ENCODE measurements at places on chromosomes 13 and 19.

DNA sequence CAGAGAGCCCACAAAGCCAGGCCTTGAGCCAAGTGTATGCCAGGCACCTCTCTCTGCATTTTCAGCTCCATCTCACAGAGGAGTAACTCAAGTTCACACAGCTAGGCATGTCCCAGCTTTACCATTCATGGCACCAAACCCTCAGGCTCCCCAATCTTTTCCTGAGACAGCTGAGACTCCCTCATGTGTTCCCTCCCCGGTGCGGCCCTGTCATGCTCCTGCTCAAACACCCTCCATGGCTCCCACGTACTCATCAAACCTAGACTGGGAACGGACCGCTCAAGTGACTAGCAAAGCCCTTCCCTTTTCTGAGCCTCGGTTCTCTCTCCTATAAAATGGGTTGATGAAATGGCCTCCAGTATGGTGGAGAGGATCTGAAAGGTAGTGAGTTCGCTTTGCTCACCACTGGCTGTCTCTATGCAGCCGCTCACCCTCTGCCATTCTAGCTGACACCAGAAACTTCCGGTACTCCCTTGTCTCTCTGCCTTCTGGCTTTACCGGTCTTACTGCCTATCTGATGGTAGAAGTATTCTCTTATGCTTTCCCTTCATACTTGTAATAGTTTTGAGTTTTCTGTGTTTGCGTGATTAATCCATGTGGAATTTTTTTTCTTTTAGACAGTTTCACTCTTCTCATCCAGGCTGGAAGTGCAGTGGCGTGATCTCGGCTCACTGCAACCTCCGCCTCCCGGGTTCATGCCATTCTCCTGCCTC, 7.8 kb upstream of the SLC44A2 start:
- DNase-seq = no peak

- DNase-seq = no peak
Observed at GRCh38 chr13:22789027-22789593, 391.7 kb upstream of the SGCG start.

GRCh38 chr13:19860884-19861655, 2.4 kb downstream of the ZMYM5 start:
- no peak for DNase-seq

DNA sequence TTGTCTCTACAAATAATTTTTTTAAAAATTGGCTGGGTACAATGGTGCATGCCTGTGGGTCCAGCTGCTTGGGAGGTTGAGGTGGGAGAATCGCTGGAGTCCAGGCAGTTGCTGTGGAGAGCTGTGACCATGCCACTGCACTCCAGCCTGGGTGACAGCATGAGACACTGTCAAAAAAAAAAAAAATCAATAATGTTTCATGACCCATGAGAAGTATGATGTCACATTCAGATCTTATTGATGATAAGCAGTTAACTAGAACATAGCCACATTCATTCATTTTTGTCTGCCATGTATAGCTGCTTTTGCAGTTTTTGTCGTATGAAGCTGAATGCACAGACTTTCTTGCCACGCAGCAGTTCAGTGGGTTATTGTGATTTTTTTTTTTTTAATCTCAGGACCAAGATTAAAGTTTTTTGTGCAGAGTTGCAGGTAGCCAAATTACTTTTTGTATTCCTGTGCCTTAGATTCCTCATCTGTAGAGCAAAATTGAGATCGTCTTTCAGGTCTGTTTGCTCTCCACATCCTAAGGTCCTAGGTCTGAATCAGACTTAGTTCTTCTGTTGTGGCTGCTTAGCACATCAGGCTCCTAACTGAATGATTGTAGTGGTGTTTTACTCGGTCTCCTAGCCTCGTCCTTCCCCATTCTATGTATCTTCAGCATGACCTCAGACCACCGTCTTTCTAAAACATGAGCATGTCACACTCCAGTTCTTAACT, 145.2 kb downstream of the GGACT start:
- DNase-seq = no peak

DNA sequence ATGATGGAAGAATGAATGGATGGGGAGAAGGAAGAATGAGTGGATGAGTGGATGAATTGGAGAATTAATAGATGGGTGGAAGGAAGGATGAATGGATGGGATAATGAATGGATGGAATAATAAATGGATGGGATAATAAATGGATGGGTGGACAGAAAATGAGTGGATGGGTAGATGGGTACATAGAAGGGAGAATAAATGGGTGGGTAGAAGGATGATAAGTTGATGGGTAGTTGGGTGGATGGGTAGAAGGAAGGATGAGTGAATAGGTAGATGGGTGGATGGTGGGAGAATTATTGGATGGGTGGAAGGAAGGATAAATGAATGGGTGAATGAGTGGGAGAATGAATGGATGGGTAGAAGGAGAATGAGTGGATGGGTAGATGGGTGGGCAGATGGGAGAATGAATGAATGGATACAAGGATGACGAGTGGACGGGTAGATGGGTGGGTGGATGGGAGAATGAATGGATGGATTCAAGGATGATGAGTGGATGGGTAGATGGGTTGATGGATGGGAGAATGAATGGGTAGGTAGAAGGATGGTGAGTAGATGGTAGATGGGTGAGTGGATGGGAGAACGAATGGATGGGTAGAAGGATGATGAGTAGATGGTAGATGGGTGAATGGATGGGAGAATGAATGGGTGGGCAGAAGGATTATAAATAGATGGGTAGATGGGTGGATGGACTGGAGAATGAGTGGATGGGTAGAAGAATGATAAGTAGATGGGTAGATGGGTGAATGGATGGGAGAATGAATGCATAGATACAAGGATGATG, 15.9 kb downstream of the VSTM2B start:
- DNase-seq = no peak

GRCh38 chr13:26480246-26480855, 77.1 kb upstream of the WASF3 start:
- no peak for DNase-seq

- DNase-seq = no peak
Observed at GRCh38 chr19:5079071-5079774, 110.3 kb downstream of the KDM4B start.

GRCh38 chr19:32650671-32651070, 24.3 kb downstream of the ANKRD27 start:
- DNase-seq = no peak

GRCh38 chr19:4609878-4610511, 29.3 kb upstream of the TNFAIP8L1 start:
- no peak for DNase-seq

GRCh38 chr13:95137096-95137495, 164.2 kb downstream of the ABCC4 start:
- DNase-seq = no peak

DNA sequence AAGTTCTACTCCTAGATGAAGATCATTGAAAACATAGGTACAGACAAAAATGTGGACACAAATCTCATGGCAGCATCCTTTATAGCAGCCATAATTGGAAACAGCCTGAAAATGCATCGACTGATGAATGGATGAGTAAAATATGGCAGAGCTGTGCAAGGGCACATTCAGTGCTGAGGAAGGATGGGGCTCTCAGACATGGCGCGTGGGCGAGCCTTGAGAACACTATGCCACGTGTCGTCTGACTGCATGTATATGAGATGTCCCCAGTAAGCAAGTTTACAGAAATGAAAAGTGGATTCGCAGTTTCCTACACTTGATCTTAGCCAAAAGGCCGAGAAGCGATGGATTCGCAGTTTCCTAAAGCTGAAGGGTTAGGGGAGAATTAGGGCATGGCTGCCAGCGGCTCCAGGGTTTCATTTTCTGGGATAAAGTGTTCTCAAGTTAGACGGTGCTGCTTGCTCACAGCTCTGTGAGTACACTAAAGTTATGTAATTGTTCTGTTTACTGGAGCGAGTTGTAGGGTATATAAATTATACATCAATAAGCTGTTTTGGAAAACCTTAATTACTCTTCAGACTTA, 78.0 kb downstream of the RAB20 start:
- no peak for DNase-seq

GRCh38 chr19:32822916-32823746, 46.4 kb downstream of the SLC7A9 start:
- no peak for DNase-seq

DNA sequence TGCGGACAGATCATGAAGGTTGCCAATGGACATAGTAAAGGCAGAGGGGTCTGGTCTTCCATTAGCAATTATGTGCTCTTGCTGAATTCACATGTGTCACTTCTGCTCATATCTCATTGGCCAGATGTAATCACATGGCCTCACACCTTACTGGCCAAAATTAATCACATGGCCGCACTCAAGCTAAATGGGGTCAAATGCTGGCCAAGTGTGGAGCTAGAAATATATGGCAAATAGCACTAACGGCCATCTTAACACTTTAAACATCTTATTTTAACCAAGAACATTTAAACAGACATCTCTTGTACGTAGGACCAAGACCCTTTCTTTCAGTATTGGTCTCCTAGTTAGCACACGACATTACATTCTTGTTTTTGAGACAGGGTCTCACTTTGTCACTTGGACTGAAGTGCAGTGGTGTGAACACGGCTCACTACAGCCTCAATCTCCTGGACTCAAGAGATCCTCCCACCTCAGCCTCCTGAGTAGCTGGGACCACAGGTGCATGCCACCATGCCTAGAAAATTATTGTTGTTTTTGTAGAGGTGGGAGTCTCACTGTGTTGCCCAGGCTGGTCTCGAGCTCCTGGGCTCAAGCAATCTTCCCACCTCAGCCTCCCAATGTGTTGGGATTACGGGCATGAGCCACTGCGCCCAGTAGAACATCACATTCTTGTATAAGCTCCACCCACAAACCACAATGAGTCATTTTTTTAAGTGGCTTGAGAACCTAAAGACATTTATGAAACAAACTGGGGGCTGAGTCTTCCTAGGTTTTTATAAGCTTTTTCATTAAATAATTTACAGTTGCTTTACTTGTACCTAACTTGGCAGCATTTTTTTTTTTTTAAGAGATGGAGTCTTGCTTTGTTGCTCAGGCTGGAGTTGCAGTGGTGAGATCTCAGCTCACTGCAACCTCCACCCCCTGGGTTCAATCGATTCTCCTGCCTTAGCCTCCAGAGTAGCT, 2.9 kb upstream of the PTOV1 start:
- DNase-seq = no peak

DNA sequence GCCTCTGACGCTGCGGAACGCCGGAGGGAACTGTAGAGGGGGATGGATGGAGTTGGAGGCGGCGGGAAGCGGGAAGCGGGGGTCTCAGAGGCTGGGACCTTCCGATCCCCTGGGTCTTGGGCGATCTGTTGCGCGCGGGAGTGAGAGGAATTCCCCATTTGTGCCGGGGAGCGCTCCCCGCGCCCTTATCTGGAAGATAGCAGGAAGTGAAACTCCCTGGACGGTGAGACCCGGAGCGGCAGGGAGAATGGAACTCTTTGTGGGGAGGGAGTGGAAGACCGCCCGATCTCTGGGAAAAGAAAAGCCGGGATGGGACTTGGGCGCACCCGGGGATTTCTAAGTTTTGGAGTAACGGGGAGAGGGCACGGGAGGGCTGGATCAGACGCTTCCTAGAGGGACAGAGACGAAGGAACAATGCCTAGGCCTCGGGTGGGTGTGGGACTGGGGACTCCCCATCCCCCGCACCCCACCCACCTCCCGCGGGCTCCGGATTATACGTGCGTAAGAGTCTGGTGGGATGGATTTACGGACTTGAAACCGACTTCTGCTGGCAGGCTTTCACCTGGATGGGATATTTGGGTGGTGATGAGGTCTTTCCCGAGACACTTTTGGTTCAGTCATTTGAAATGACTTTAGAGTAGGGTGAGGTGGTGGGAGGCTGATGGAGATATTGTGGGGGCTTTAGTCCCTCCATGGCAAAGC, 495 bp downstream of the LSR start:
- DNase-seq = no peak

DNA sequence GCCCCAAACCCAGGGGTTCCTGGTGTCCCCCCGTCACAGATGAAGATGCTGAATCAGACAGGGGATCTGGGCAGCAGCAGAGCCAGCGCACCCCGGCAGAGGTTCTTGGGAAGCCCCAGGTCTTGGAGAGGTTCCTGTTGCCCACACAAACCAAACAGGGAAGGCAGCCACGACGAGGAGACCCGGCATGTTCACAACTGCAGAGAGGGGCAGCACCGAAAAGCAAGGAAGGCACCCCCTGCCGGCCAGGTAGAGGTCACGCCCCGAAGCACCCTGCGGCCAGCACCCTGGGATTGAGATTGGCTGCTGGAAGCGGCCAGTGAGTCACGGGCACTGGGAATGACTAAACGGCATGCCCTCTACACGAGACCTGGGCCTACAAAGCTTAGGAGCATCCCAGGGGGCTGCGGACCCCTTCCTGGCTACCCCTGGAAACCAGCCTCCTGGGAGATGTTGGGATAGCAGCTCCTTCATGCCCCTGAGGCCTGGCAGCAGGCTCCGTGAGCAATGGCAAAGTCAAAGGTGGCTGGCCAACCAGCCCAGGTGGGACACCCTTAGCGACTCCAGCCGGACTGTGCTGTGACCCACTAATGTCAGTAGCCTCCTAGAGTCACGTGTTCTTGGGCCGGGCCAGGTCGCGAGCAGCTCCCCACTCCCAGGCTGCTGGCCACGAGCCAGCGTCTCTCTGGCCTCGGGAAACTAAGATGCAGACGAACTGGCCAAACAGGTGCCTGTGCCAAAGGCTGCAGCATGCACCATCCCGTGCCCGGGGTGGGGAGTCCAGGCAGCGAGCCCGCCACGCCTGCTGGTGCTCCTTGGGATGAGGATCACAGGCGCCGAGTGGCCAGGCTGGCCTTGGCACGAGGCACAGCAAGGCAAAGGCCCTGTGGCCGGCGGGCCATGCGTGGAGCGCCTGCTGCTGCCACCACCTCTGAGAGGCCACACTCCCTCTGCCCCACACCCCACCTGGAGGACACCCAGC, 43.2 kb downstream of the MLLT1 start:
- no peak for DNase-seq

DNA sequence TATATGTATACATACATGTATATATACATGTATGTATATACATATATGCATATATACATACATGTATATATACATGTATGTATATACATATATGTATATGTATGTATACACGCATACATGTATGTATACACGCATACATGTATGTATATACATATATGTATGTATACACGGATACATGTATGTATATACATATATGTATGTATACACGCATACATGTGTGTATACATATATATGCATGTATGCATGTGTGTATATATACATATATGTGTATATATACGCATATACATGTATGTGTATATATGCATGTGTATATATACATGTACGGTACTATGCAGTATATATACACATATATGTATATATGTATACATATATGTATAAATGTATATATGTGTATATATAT, 2.6 kb upstream of the NCR1 start:
- DNase-seq = no peak

GRCh38 chr13:27658546-27658945, 36.9 kb downstream of the POLR1D start:
- no peak for DNase-seq

- DNase-seq = no peak
Observed at GRCh38 chr19:4059453-4059871, 7.2 kb downstream of the ZBTB7A start.

GRCh38 chr19:28314287-28314686, 898.7 kb downstream of the UQCRFS1 start:
- DNase-seq = no peak

- DNase-seq = no peak
Observed at GRCh38 chr13:31225998-31226675, 26.4 kb downstream of the B3GLCT start.

- no peak for DNase-seq
Observed at GRCh38 chr13:63198071-63198470, 1782.4 kb upstream of the PCDH20 start.
